AG09309 (cell line): ENCODE measurements at places on chromosomes 3 and 15.
A peak's percentile ranks its signal among the peaks of the same experiment; 100 is the strongest.

- DNase-seq: no peak
These were observed 1.4 kb downstream of the FEZF2 start for GRCh38 chr3:62371720-62372591.

GRCh38 chr3:13543253-13543652, 5.7 kb upstream of the FBLN2 start:
- peak; percentile 84 for DNase-seq

- DNase-seq: no peak
These were observed 71.1 kb upstream of the SPATA12 start for GRCh38 chr3:56989169-56989976.

- no peak for DNase-seq
These were observed 99.1 kb downstream of the VGLL4 start for GRCh38 chr3:11544412-11545181.

- no peak for DNase-seq
These were observed 62.6 kb downstream of the MFSD1 start for GRCh38 chr3:158864492-158864891.

GRCh38 chr3:148280623-148281242, 417.0 kb upstream of the AGTR1 start:
- DNase-seq: no peak

DNA sequence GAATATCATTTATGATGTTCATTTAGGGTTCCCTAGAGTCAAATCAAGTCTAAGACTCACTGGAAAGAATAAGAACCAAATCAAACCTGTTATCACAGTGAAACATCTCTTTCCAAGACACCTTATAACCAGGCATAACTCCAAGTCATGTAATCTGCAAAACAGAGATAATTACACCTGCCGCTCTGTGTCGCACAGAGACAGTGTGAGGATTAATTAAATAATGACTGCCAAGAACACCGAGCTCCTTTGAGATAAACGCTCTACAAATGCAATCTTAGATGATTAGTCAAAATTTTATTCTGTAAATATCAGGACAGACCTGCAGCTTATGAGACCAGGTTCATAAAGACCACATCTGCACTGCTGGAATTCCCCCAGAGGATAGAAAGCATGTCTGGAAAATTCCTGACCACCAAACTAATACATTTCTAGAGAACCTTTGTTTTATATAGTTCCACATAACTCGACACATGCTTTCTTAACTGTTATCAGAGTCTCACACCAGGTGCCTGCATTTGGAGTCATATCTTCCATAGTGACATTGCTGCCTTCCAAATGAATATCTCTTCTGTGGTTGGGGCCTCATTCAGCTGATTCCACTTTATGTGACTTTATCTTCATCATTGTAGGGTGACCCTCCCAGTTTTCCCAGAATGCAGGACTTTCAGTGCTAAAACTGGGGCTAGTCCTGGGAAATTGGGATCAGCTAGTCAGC, 252.8 kb downstream of the CD47 start:
- no peak for DNase-seq

- DNase-seq: no peak
These were observed 254.2 kb downstream of the PLOD2 start for GRCh38 chr3:145906755-145907154.

DNA sequence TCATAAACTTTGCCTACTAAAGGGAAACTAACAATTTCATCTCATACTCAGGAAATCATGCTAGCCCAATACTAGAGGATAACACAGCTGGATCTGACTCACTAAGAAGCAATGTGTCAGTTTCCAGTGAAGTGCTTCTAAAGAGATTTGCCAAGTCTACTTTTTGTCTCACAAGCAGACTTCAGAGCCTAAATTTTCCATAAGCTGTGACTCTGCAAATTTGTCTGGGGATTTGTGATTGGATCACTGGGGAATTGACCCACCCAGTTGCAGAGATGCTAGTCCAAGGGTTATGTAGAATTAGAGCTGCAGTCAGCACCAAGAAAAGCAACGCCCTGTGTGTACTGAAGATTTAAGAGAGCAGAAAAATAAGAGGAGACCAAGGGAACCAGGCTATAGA, 647.1 kb downstream of the NTRK3 start:
- DNase-seq: peak; percentile 67

- no peak for DNase-seq
These were observed 12.0 kb downstream of the NFKBIZ start for GRCh38 chr3:101861212-101861788.

DNA sequence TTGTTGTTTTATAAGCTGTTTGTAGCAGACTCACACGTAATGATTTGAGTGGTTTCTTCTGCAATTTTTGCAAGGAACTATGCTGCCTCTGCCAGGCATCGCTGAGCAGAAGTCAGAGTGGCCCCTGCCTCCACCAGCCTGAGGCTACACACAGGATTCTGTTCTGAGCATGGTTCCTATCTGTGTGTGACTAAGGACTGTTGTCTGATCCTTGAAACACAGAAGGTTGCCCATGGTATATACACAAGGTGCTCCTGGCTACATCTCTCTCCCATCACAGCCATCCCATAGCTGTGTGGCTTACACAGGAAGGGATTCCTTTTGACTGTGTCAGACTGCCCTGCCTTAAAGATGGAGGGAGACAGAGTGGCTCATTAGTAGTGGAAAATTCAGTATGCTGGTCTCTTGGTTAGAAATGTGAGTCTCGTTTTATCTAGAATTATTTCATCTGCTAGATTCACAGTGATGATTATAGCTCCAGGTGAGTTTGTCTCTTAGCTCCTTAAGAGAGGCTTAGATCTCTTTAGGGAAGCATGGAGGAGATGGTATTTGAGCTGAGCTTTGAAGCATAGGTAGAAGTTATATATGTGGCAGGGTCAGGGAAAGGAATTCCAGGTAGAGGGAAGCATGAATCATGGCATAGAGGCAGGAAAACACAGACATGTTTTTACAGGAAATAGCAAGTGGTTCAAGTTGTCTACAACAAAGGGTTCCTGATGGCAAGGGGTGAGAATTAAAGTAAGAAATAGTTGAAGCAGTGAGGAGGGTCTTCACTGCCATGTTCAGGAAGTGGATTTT, 37.5 kb downstream of the SNAPC5 start:
- DNase-seq: no peak

DNA sequence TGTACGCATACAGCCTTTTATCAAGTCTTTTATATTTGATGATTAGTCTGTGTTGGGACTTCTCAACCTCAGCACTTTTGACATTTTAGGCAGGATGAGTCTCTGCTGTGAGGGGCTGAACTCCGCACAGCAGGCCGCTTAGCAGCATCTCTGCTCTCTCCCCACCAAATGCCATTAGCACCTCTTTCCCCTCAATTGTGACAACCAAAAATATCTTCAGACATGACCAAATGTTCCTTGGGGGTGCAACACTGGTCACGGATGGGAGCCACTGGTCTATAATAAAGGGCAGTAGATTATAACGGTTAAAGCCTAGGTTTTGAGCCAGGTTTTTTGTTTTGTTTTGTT, 109.7 kb upstream of the LRIG1 start:
- no peak for DNase-seq

DNA sequence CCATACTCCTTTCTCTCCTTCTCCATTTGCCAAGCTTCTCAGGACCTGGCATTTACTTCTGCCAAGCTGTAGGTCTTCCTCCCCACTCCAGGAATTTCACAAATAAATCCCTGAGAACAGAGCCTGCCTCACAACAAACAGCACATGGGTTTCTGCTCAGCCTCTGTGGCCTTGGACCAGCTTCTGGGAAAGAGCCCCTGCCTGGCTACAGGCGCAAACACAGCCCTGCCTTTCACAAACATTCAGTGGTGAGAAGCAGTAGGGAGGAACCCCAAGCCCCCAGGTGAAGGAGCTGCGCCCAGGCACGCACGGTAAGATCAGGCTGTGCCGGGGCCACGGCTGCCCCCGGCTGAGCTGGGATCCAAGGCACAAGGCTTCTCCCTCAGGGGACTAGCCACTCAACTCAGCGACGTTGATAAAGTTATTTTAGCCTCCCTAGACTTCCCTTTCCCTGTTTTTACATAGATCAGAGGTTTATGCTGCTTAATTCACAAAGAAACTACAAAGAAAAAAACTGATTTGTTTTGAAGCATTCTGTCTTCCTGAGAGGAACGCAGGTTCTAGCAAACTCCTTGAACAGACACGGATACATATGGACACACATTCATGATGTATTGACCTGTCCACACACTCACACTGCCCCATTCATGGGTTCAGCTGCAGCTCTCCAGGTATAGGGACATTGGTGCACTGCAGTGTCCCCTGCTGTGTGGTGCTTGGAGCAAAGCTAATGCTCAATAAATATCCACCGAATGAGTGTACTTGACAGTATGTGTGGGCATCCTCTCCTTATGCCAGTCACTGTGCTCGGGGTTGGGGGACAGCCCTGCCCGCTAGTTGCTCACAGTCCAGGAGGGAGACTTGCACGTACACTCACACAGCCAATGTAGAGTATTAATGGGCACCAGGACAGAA, 25.4 kb downstream of the HES1 start:
- DNase-seq: no peak

DNA sequence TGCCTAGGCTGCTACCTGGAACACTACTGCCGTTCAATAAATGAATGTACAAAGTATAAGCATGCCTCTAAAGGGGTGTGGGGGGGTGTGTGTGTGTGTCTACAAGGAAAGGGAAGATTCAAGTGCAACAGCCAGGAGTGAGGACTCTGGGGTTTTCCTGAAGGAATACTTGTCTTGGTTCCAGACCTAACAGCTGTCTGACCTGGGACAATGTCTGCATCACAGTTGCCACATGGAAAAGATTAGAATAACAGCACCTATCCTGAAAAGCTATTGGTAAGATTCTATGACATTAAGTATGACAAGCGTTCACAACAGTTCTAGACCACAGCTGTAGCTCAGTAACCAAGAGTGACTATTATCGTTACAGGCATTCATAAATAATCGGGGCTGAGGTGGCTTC, 345.2 kb downstream of the FOXP1 start:
- no peak for DNase-seq

- DNase-seq: no peak
These were observed 51.0 kb downstream of the CACNA1D start for GRCh38 chr3:53545310-53545995.

GRCh38 chr3:69723389-69723788, 15.9 kb upstream of the MITF start:
- DNase-seq: no peak

DNA sequence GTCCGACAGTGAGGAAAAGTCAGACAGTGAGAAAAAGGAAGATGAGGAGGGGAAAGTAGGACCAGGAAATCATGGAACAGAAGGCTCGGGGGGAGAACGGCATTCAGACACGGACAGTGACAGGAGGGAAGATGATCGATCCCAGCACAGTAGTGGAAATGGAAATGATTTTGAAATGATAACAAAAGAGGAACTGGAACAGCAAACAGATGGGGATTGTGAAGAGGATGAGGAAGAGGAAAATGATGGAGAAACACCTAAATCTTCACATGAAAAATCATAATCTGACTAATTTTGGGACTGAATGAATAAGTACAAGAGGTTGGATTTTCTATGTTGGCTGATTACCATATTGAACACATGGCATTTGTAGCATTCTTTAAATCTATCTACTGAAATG, 26.2 kb downstream of the SEC62 start:
- DNase-seq: no peak

- DNase-seq: peak; percentile 40
These were observed 333.4 kb downstream of the THSD4 start for GRCh38 chr15:71448688-71449114.

DNA sequence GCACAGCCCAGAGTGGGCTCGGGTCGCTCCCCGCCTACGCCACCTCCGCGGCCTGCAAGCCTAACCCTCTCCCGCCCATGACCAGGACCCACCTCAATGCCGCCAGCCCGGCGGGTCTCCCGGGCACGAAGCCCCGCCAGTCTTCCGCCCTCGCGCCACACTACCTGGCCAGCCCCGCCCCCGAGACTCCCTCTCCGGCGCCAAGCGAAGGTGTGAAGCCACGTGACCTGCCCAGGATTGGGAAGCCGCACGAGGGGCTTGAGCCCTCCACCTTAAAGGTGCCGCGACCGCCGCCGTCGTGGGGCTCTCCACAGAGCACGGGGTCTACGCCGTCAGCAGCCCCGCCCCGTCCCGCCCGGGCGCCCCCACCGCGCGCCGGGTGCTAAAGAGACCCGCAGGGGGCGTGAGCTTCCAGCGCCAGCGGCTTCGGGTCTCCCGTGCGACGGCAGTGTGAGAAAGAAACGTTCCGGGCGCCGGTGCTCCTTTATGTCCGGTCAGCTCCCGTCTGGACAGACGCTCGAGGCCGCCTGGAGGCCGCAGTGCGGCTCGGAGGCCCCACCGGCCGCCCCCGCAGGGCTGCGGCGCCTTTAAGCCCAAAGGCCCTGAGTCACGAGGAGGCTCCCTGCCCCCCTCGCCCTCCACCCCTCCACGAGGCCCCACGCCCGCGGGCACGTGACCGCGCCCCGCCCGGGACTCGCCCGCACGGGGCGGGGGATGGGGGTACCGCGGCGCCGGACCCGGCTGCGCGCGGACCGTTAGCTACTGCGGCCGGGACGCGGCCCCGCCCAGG, at the start of gene CPEB1:
Gene CPEB1 (minus strand): TSS at position 319 of the 790 bp plus-strand sequence. CDS start 18,904 bp downstream, outside the sequence.
- DNase-seq: no peak

DNA sequence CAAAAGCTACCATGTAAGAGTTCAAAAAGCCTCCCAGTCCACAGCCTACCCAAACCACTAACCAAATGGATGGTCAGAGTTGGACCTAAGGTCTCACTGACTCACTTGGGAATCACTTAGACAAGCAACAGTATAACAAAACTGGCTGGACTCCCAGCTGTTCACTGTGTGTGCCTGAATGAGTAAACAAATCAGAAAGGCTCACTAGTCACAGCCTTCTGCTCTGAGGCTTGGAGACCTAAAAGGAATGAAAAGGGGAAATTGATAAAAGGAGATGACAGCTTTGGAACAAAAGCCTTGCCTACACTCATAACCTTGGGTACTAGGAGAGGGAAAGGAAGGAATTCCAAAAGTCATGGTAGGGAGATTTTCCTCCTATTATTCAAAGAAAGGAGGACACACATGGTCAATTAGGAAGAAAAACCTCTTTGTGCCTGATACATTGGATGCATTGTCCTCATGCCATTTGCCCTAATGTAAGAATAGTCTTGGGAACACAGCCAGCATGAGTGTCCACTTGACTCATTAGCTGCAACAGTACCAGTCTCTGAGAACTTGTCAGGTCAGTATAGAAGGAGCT, 92.3 kb downstream of the FRMD5 start:
- peak; percentile 92 for DNase-seq

DNA sequence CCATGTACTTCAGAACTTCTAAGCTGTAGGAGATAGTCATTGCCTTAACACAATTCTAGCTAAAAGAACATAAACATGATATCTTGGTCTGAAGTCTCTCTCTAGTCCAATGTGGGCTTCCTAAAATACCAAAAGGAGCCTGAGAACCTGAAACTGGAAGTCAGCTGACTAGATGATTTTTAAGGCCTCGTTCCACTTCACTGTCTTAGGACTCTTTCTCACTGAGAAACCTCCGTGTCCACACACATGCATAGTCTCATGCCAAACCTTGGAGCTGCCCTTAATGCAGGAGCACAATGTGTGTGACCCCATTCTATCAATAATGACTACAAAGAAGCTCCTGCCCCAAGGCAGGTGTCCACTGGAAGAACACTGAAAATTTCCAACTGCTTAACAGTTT, 87.7 kb downstream of the ETFA start:
- DNase-seq: no peak
